ENCODE measurements at places on chromosomes 3 and 15. TPM values are rescaled to one million over a fixed set of nuclear protein-coding genes. Genes with fewer than 3 reads are reported as not detected.

DNA sequence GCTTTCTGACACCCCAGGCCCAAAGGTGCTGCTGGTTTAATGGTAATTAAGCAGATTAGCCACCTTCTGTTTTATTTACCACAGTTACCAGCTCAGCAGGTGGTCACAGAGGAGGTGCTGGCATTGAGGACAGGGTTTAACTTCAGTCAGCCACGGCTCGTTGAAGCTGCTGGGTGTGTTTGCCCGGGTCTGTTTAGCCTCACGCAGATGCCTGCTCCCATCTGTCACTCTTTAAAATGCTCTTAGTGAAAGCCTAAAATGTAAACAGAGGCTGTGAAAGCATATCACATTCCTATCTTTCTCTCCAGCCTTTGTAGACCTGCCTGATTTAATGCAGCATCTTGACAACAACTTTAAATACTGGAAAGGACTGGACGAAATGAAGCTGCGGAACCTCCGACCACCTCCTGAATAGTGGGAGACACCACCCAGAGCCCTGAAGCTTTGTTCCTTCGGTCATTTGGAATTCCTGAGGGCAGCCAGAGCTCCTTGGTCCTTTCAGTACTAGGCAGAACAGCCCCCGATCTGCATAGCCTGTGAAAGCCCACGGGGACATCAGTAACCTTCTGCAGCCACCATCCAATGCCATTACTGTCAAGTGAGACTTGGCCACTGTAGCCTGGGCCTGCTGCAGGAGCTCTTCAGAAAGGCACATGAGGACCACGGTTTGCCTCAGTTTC is 156.0 kb downstream of the PDE8A start:
- no peak for DNase-seq

DNA sequence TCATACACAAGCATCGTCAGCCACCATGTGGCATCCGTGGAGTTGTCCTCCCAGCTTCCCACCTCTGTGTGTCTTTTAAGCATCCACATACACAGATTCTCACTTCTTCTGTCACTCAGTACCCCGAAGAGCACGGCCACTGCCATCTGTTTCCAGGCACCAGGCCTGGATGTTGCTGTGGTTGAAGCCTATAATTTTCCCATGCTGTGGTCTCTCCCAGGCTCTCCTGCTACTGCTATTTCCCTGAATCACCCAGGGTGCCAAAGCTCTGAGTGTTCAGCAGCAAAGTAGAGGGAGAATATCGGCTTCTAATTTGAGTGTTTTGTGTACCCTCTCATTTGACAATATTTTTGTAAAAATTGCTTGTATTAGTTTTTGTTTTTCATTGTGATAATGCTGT is 265.7 kb downstream of the DIPK2A start:
- DNase-seq: no peak

MOBP gene
- not detected for total RNA-seq

GATM gene
- 1.6 TPM for total RNA-seq

GRCh38 chr3:103794656-103795055 is 1359.8 kb downstream of the ZPLD1 start:
- DNase-seq: no peak

- DNase-seq: no peak
Measured at GRCh38 chr3:64259636-64260035, 34.4 kb upstream of the PRICKLE2 start.

- DNase-seq: no peak
Measured at GRCh38 chr3:123110976-123111615, 44.3 kb downstream of the PDIA5 start.

GRCh38 chr3:11091088-11091590 is 63.2 kb upstream of the HRH1 start:
- no peak for DNase-seq

DNA sequence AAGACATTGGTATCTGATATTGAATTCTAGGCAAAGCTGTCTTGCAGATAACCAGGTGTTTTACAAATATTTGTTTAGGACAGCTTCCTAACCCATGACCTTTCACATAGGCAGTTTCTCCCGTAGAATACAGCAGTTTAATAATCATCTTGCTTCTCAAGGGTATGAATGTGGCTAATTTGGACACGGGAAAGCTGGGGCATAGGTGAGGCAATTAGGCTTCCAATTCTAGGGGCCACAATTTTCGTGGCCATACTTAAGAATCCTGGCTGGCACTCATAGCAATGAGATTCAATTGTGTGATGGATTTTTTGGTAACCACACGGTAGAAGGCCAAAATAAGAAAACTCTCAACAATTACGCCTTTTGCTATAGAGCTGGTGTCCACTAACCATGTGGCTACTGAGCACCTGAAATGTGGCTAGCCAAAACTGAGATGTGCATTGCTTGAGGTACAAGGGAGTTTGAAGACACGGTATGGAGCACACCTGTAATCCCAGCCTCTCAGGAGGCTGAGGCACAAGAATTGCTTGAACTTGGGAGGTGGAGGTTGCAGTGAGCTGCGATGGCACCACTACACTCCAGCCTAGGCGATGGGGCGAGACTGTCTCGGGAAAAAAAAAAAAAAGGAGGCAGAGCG is 34.4 kb downstream of the TFRC start:
- no peak for DNase-seq

GRCh38 chr3:156633335-156633734 is 41.1 kb upstream of the TIPARP start:
- DNase-seq: no peak

Measured in naive thymus-derived CD4-positive, alpha-beta T cell (primary cell).